Inflammatory macrophage treated with lipopolysaccharide for 1 hour (primary cell): ENCODE measurements at places on chromosomes 2 and 18.

GRCh38 chr2:69304656-69305055 lies 82.4 kb downstream of the GFPT1 start:
- no peak for DNase-seq

DNA sequence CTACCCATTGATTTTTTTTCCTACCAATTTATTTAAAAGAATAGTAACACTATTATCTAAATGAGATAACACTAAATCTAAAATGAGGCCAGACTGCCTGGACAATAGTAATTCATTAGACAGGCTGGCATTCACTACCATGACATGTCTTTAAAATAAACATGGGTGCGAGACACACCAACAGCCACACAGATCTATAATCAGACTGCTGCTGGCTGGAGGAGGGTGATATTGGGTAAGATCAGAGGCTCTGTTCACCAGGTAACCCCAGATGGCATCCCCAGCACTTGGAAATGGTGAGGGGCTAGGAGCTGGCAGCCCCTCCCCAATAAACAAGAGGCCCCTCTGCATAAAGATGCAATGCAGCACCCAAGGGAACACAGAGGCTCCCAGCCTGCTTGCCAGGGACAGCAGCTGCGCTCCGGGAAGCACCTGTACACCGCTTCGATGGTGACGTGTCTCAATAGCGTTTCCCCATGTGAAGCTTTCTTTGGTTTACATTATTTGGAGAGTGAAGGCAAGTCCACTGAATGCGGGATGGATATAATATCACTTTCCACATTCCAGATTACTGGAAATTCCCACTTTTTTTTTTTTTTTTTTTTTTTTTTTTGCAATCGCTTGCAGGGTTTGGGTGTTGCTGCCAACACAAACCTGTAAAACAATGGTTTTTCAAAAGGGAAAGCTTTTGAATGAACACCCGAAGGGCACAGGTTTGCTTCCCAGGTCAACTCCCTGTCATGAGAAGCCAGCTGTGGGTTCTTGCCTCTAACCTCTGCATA lies 159.0 kb downstream of the ZNF516 start:
- no peak for DNase-seq

- no peak for DNase-seq
Observed at GRCh38 chr2:230258483-230258882, 32.9 kb downstream of the SP140 start.

- peak; percentile 41 for DNase-seq
Observed at GRCh38 chr2:226307487-226308322, 491.9 kb downstream of the IRS1 start.

DNA sequence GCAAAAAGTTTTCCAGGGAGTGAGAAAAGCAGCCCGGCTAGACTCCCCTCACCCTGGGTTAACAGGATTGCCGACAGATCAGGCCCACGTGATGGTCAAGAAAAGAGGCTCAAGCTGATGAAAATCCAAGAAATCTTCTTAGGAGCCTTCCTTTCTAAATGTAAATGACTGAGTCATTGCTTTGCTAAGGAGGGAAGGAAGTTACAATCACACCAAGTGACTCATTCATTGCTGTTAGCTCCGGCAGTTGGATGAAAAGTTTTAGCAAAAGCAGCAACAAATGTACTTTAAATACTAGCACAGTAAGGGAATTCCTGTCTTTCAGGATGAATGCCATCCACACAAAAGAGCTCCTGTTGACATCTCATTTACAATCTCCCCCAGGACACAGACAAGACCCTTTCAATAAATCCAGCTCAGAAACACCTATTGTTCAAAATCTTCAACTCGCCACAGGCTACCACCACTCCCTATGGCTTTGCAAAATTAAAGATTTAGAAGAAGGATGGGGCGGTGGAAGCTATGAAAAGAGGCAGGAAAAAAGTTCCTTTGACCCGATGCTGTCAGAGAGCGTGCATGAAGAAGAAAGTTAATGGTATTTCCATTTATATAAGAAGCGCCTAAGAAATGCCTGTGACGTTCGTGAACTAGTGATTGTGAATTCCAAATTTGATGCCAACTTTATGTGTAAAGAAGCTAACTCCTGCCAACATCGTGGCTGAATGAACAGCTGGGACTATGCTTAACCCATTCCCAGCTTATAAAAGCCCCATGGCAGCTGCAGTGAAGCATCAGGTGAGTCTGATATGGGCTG lies 153.7 kb downstream of the TGIF1 start:
- DNase-seq, result peak; percentile 90

GRCh38 chr2:55518841-55519165 lies 715 bp upstream of the CFAP36 start:
- DNase-seq, result no peak

DNA sequence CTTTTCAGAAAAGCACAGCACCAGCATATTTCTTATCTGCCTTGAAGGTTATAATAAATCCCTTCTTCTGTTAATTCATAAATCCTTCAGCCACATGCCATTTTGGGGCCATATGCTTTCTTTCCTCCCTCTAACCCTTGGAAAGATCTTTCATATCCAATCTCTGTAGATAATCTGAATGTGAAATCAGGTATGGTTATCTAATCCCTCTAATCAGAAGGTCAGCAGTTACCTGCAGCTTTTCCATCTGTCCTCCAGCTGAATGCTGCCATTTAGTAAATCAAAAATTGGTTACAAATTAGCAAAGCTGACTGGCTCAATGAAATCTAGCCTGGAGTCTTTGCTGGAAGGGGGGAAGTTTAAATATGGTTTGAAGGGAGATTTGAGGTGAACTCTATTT lies 230.5 kb downstream of the PIK3C3 start:
- DNase-seq, result no peak

- no peak for DNase-seq
Observed at GRCh38 chr2:218798767-218799504, 17.0 kb downstream of the CYP27A1 start.

DNA sequence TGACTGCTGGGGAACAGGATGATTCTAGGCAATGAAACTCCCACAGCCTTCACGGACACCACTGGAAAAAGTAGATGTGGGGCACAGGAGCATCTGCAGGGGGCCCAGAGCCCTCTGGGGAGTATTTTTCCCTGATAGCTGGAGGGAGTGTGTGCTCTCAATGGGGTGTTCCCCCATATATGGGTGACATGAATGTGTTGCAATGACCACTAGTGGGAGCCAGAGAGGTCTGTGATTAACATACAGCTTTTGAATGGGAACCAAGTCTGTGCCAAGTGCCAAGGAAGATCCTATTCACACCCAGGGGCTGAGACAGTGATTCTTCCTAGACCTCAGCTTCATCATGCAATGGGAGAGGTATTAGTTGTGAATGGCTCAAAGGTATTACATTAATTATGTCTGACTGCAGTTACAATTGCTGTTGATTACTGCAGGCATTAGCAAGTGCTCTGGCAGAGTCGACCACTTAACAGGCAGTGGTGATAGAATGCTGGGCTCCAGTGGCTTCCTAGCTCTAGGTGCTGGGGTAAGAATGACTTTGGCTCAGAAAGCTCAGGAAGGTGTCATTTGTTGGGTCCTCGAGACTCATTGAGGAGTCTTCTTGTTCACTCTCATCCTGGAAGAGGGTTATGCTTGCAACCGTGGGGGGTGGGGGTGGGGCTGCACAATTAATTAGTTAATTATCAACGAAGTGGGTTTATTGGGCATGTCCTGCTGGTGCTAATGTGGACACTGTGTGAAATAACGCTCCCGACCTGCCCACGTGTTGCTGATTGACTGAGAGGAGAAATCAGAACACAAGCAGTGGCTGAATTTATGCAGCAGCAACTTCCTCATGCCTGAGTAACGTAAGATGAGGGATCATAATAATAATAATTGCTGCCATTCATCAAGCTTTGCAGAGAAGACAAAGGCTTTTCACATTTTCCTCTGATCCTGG lies 194.1 kb downstream of the CLIP4 start:
- peak; percentile 61 for DNase-seq

- DNase-seq, result no peak
Observed at GRCh38 chr2:193943406-193943960, 1713.5 kb upstream of the SLC39A10 start.

DNA sequence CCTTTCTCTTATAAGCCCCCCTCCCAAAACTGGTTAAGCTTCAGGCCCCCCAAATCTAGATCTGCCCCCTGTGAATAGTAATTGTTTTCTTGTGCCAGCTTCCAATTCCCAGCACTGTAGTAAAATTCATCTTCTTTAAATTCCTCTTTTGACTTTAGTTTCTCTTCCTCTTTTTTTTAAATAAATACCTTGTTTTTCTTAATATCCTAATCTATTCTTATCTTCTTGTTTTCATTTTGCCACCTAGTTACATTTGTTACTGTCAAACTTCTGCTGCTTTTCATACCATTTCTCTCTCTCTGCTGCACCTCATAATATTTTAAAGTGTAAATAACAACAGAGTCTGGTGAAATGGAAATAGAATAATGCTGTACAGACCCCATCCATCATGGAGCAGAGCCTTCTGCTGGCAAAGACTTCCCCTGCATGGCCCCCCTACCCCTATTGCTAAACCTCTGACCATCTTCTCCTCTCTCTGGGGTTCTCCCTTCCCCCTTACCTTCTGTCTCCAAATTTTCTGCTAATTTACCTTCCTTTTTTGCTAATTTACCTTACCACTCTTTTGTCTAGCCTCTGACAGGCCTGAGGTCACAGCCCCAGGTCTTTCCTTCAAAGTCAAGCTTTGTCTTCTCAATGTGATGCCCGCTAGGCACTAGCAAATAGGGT lies 94.9 kb upstream of the PAPOLG start:
- peak; percentile 13 for DNase-seq

DNA sequence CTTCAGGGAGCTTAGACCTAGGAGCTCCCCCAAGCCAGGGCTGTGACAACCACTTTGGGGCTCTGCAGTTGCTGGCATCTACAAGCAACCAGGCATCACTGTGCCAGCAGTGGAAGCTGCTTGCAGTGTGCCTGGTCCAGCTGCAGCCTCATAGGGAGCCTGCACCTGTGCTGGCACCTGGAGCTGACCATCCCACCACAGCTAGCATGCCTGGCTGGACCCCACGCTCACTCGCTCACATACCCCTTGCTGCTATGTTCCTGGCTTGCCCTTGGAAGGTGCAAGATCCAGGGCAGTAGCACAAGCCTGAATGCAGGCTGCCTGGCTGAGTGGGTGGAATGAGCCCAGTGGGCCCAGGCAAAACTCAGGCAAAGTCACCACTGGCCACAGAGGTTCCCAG lies 82.5 kb downstream of the ZNF804A start:
- DNase-seq, result no peak

DNA sequence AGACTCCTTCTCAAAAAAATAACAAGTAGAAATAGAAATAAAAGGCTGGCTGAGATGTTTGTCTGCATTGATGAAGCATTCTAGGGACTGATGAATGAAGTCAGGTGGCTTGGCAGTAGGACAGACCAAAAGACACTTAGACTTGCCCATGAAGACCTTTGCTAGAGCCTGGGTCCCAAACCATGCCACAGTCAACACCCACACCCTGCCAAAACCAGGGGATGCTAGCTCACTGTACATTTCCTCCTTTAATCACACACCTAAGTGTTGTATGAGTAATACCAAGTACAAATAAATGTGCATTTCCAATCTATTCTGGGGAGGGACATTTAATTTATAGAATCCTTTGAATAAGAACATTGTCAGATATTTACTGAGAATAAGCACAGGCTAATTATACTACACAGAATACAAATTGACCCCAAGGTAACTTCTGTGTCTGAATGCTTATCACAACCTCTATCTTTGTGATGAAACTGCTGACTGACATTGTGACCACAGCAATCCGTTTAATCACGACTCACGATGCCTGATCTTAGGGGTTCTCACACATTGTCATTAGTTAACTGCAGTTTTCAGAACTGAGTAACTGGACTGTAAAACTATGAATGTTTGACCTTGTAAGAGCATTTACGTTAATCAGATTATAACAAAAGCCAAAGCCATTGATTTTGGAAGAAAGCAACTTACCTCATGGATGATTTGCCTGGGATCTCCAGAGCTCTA lies 10.5 kb upstream of the NOL10 start:
- no peak for DNase-seq

- no peak for DNase-seq
Observed at GRCh38 chr2:20496076-20496872, 49.4 kb downstream of the RHOB start.

DNA sequence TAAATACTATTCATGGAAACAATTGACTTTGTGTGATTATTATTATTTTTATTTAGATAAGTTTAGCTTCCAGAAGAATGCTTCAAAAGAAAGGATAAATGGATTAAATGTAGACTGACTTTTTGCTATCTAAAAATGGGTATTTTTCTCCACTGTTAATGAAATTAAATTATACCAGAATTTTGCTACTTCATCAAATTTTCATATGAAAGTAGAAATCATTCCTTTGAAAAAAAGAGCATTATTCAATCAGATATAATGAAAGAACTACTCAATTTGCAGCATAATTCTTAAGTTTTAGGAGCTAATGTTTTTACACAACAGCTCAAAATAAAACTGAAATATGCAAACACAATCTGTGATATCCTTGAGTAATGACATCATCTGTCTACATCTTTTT lies 1424.6 kb downstream of the DPP10 start:
- no peak for DNase-seq

DNA sequence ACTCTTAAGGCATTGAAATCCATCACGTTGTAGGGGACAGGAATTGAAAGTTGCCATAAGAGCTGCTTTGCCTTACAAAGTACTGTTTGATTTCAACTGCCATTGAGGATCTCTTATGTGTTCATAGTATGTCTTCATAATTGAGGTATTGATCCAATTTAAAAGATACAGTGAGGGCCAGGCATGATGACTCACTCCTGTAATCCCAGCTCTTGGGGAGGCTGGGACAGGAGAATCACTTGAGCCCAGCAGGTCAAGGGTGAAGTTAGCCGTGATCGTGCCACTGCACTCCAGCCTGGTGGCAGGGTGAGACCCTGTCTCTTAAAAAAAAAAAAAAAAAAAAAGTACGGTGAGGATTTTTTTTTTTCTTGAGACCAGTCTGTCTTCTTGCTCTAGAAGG lies 91.7 kb upstream of the EML6 start:
- DNase-seq, result no peak

DNA sequence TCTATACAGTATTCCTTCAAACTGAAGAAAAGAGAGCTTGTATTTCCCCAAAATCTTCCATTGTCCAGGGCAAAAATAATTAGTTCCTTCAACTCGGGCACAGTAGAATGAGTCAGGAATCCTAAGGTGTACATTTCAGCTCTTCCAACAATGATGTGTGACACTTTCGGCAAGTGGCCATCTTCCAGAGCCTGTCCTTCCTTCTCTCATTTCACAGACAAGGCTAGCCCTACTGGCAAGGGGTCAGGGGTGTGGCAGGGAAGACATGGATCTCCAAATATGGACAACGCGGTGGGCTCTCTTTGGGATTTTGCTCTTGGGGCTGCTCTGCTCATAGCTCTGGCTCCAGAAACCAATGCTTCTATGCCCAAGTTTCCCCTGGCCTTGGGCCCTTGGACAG lies 6.0 kb downstream of the B4GALT6 start:
- no peak for DNase-seq

- peak; percentile 11 for DNase-seq
Observed at GRCh38 chr18:63342206-63342605, 22.6 kb upstream of the BCL2 start.

- DNase-seq, result peak; percentile 21
Observed at GRCh38 chr2:95262896-95263542, 11.2 kb upstream of the PROM2 start.

- no peak for DNase-seq
Observed at GRCh38 chr2:758073-758820, 81.0 kb upstream of the TMEM18 start.
